Right ventricle myocardium inferior (tissue), 1 donor: ENCODE measurements at places on chromosomes 16 and 17. TPM values are rescaled to one million over a fixed set of nuclear protein-coding genes. Genes with fewer than 3 reads are reported as not detected.
A peak's percentile ranks its signal among the peaks of the same experiment; 100 is the strongest.

Gene ABCA10
- 7.1 TPM for total RNA-seq

Gene KRT31
- not detected for total RNA-seq

Gene ZG16
- total RNA-seq: not detected

GRCh38 chr17:18138065-18138749 lies 29.7 kb downstream of the MYO15A start:
- peak; percentile 16 for DNase-seq

DNA sequence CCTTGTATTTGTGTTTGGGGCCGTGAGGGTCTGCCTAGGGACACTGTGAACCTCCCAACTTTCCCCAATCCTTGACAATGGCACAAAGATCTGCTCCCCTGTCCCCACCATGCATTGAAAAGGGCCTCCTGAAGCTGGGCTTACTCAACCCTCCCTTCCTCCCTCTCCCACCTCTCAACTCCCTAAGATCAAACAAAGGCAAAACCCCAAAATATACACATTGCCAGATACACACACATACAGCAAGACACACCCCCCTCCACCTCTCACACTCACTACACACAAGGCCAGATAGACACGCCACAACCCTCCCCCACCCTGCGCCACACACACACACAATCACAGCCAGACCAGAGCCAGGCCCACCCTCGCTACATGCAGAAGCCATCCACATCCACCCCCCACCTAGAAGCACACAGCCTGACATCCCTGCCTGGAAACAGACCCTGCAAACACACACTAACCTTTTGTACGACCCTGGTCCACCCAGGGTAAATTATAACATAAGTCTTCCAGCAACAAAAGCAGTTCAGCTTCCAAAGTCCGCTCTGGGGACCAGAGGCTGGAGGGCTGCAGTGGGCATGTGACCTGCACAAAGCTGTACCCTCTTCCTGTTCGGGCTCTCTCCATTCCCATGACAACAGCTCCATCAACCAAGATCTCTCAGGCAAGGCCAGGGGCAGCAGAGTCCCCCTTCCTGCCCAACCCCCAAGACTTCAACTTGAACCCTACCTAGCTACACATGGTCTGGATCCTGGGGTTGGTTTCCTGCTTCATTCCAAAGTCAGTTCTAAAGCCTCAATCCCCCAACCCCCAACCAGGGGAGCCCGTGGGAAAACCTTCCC lies 1.9 kb downstream of the PCGF2 start:
- DNase-seq: no peak

DNA sequence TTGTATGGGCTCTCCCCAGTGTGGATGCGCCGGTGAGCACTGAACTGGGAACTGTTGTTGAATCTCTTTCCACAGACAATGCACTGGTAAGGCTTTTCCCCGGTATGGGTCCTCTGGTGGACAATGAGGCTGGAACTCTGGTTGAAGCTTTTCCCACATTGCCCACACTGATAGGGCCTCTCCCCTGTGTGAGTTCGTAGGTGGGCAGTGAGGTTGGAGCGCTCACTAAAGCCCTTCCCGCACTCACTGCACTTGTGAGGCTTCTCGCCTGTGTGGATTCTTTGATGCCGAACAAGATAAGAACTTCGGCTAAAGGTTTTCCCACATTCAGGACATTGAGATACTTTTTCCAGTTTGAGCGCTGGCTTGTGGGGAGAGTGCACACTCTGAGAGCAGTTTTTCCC lies 17.8 kb downstream of the ZSCAN32 start:
- no peak for DNase-seq

Gene RAI1
- 31.9 TPM for total RNA-seq

GRCh38 chr17:1873418-1873817 lies 43.6 kb downstream of the RPA1 start:
- no peak for DNase-seq

DNA sequence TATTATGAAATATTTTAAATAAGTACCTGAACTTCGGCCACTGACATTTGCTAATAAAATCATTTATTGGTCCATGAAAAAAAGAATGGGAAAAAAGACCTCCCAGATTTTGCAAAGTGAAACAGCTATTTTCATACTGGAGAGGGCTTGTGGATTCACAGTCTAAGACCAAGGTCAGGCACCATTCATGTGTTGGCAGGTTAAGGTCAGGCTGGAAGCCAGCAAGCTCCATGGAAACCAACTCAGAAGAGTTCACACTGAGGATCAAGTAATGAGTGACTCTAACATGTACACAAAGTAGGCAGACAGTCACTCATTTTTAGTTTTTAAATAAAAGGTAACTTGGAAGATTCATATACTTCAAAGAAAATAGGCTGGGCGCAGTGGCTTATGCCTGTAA lies 3.4 kb downstream of the DNAJA2 start:
- no peak for DNase-seq

Gene CTRL
- total RNA-seq: 0.81 TPM

Gene CRYBA1
- not detected for total RNA-seq

- no peak for DNase-seq
These were observed 14.3 kb downstream of the NME2 start for GRCh38 chr17:51180486-51180885.

GRCh38 chr16:88005181-88005581 lies 53.9 kb downstream of the BANP start:
- no peak for DNase-seq
